Activated CD4-positive, alpha-beta T cell treated with anti-CD3 and anti-CD28 coated beads for 48 hours (primary cell): ENCODE measurements at places on chromosomes 13 and 19.

- DNase-seq = no peak
Observed at GRCh38 chr13:57716295-57716694, 84.8 kb downstream of the PCDH17 start.

DNA sequence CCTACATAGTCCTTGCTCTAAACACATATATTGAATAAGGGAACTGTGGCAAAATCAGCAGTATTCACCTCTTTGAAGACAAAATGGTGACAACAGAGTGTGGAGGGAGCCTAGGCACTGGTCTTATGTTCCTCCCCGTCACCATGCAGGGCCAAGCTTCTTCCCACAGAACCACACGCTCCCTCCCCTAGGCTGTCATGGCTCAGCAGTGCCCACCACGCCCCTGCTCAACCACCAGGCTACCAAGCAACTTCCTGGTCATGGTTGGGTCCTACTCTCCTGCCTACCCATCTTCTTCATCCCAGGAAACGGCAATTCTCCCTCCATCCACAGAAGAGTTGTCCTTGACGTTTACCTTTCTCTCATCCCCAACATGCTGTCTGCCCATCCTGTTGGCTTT is 126.1 kb downstream of the CRYL1 start:
- DNase-seq = no peak

DNA sequence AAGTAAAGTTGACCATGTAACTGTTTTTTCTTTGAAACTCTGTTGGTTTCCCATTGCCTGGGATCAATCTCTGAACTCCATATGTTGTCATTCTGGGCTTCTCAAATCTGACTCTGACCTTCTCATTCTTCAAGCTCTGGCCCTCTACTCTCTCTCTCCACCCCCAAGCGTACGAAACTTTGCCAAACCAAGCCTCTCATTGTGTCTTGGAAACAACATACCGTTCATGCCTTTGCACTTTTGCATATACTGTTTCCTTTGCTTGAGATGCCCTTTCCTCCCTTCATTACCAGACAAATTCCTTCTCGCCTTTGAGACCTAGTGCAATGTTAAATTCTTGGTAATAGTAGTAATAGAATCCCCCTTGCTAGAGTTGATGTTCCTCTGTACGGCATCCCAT is 113.7 kb downstream of the OLFM4 start:
- DNase-seq = no peak

DNA sequence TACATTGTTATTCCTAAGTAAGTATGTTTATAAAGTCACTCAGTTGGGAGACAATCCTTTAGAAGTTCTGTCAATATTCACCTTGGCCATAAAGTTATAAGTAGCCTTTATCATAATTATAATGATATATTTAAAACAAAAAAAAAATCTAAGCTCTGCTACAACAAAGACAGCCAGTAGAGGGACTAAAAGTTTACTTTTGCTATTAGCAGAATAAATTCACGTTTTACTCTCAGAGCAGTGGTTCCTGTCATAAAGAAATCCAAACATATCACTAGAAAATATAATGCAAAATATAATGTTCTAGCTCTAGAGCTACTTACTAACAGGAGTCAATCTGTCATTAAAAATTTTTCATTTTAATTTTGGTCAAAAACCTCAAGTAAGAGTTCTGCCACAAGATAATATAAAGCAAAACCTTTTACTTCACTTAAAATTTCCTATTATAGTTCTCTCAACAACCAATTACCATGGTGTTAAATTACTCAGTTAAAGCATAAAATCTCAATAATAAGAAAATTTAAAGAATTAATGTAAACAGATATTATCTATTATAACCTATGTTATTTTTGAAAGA is 17.7 kb downstream of the INTS6 start:
- DNase-seq = no peak

DNA sequence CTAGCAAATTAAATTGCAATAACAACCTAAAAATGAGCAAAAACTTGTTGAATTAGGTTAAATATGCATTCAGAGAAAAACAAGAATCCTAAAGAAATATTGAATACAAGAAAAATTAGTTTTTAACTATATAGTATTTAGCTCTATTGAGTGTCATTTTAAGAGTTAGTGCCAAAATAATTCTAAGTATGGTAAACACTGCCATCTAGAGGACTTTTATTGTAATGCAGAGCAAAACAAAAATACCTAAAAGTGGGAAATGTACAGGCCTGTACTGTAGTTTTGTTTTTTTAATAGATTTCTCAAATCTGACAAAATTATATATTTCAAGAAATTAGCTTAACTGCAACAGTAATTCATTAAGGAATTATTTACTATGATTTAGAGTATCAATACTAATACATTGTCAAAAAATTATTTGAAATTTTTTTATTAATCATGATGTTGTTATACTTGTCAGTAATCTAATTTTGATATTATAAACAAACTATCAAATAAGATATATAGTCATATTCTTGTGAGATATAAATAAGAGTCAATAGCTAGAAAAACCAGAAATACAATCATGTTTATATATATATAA is 8.2 kb upstream of the PCDH9 start:
- no peak for DNase-seq

DNA sequence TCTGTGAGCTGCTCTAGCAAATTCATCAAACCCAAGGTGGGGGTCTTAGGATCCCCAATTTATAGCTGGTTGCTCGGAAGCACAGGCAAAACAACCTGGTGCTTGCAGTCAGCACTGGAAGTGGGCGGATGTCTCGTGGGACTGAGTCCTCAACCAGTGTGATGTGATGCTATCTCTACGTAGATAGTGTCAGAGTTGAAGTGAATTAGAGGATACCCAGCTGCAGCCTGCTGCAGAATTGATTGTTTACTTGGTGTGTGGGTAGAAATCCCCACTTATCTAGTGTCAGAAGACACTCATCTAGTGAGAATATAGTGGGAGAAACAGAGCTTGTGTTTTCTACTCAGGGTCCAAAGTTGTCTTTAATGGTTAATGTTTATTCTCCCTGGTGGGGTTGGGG is 63.3 kb downstream of the CBY2 start:
- no peak for DNase-seq

DNA sequence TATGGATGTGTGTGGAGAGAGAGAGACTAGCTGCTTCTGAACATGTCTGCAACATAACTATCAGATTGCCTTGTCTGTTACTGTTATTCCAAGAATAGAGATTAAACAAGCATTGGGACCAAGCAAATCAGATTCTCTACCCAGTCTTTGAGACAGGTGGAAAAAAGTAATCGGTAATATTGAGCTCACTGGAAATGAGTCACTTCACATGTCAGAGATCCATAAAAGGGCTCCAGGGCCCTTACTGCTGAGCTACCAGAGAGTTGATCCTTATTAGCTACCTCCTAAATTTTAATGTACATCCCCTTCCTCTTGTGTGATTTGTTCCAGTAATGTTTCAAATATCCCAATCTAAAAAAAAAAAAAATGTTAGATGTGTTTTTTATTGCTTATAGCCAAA is 2118.0 kb downstream of the PCDH9 start:
- DNase-seq = no peak

- DNase-seq = peak; percentile 16
Observed at GRCh38 chr19:39736088-39736487, 1.7 kb downstream of the CLC start.

DNA sequence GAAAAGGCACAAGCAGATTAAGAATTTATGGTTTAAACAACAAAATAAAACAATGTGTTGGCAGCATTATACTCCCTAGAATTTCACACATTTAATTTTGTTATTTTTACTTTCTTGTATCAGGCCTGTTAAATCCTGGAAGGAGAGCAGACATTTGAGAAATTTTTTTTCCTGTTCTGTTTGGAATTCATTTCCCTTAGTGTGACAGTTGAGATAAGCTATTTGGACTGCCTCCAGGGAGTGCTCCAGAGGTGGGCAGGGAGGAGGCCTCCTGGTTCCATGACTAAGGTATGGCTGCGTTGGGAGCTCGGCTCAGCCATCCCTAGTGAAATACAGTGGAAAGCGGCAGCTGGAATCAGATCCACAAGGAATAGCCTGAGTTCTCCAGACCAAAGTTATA is 185.7 kb downstream of the KCNRG start:
- no peak for DNase-seq

DNA sequence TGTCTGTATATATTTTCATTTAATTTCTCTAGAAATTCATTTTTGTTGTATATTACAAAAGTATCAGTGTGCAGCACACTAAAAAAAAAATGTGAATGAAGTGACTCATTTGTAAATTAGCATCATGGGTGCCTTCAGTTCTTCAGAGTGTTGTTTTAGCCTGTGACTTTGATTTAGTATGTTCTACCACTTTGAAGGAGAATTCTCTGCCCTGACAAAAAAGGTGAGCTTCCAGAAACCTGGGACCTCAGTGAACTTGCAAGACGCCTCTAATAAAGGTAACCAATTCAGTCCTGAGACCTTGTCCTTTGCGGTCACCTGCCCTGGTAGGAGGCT is 2.4 kb downstream of the METTL21C start:
- no peak for DNase-seq

GRCh38 chr13:31943591-31943990 is 88.0 kb upstream of the FRY start:
- no peak for DNase-seq

- no peak for DNase-seq
Observed at GRCh38 chr19:6172074-6172863, 36.8 kb downstream of the ACSBG2 start.

GRCh38 chr13:84417416-84417815 is 535.1 kb upstream of the SLITRK1 start:
- no peak for DNase-seq

DNA sequence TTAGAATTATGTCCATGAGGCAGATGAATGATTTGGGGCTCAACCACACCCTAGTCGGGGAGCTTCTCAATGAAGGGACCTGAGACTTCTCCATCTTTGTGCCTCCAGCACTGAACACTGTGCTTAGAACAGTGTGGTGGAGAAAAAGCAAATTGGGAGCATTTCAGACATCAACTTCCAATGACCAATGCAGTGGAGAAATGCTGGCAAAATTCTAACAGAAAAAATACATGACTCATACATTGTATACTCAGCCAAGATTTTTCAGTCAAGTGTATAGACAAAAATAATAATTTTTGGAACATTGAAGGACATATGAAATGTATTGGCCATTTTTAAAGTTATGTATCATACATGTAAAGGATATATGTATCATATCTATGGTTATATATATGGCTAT is 134.7 kb downstream of the FGF14 start:
- no peak for DNase-seq

DNA sequence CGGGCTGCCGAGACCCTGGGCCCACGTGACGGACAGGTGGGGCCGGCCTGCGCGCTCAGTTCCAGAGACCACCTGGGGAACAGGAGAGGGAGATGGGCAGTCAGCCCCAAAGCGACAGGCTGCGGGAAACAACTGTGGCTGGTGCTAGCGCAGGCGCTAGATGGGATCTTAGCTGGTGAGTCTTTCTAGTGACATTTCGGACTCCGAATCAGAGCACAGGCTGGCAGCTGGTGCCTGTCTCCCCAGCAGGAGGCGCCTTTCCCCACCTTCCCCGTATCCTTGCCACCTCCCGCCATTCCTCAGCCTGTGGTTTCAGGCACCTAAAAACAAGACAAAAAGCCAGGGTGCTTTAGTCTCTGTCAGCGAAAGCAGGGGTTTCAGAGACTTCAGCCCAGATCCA is 19.4 kb upstream of the RANBP3 start:
- DNase-seq = no peak

DNA sequence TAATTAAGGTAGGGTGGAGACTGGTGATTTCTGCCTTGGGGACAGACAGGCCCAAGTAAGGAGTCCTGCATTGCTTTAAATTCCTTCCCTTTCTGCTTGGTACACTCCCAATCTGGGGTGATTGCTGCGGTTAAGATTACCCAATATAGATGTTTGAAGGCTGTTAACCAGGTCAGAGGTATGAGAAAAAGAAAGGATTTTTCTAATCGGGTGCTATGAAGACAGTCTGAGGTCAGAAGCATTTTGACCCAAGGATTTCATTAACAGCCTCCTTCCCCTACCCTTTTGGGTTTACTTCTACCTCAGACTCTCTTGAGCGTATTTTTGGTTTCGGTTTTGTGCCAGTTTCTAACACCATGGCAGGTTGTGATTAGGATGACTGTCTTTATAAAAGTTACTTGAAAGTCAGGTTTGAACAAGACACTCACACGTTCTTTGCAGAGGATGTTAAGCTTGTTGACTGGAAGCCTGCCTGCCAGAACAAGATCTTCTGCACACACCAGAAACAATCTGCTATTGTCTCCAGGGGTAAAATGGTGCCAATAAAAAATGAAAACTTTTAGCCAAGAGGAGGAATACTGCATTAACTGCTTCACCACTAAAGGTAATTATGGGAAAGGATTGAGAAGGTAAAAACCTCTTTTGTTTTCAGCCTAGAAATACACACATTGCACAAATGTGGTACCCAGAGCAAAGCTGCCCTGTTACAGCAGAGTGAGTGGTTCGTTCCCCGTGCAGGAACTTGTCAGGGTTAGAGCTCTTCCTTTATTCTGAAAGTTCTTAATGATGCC is 108.8 kb downstream of the NDFIP2 start:
- DNase-seq = no peak

- DNase-seq = no peak
Observed at GRCh38 chr19:42172261-42172660, 40.0 kb upstream of the POU2F2 start.

DNA sequence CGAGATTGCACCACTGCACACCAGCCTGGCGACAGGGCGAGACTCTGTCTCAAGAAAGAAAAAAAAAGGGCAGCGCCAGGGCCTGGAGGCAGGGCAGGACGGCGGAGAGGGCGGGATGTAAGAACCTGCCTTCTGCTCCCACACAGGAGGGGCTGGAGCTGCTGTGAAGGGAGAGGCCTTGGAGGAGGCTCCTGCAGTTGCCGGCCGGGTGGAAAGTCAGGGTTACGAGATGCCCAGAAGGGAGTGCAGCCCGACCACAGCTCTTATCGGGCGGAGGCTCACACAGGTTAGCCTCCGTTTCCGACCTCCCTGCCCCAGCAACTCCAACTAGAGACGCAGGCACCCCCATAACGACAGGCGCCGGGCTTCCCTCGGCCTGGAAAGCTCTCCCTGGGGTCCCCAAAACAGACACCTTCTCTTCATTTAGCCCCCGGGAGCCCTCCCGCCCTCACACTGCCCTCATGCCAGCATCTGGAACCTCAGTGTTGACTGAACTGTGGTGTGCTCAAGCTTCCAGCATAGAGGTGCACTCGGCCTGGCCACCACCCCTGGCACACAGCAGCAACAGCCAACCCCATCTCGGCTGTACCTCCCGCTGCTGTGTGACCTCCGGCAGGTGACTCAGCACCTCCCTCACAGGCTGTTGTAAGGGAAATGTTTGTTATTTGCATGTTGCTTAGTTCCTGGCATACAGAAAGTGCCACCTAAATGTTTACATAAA is 1.4 kb downstream of the PLPP2 start:
- DNase-seq = peak; percentile 56
